A549 treated with Mapracorat at 1 μM for 4 hours (cell line): ENCODE measurements at places on chromosomes 2 and 18. TPM values are rescaled to one million over a fixed set of nuclear protein-coding genes. Genes with fewer than 3 reads are reported as not detected.

ALPI gene
- not detected in 5 replicates for total RNA-seq

IL1RL1 gene
- 0.77 to 1.6 TPM (median 1.1 TPM) in 5 replicates for total RNA-seq

ARHGAP15 gene
- total RNA-seq = not detected in 5 replicates

TAF1B gene
- 22.9 to 41.9 TPM (median 24.9 TPM) in 5 replicates for total RNA-seq

KCTD1 gene
- total RNA-seq = 35.6 to 39.5 TPM (median 37.9 TPM) in 5 replicates

SERPINB12 gene
- total RNA-seq = not detected in 5 replicates
